NCI-H1105 treated with DMSO at 0.1 percent for 48 hours (cell line): ENCODE measurements at places on chromosomes 12 and 14.

DNA sequence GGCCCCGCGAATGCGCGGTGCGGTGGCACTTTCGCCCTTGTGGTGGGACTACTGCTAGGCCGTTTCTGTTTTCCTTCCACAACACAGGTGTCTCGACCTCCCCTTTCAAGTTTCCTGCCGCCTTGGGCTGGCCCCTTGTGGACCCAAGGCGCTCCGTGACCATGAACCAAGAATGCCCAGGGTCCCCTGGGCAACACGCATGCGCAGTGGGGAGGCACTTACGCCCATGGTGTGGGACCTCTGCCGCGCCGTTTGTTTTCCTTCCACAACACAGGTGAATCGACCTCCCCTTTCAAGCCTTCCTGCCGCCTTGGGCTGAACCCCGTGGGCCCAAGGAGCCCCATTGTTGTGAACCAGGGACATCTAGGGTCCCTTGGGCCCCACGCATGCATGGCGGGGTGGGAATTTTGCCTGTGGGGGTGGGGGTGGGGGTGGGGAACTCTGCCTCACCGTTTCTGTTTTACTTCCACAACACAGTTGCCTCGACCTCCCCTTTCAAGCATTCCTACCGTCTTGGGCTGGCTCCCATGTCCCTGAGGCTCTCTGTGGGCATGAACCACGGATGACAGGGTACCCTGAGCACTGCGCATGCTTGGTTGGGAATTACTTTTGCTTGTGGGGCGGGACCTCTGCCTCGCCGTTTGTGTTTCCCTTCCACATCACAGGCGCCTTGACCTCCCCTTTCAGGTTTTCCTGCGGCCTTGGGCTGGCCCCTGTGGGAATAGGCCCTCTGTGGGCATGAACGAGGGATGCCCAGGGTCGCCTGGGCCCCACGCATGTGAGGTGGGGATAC is 355.1 kb downstream of the ALG10 start:
- no peak for DNase-seq

- DNase-seq: no peak
These were observed 5.2 kb downstream of the ENO2 start for GRCh38 chr12:6919588-6919987.

DNA sequence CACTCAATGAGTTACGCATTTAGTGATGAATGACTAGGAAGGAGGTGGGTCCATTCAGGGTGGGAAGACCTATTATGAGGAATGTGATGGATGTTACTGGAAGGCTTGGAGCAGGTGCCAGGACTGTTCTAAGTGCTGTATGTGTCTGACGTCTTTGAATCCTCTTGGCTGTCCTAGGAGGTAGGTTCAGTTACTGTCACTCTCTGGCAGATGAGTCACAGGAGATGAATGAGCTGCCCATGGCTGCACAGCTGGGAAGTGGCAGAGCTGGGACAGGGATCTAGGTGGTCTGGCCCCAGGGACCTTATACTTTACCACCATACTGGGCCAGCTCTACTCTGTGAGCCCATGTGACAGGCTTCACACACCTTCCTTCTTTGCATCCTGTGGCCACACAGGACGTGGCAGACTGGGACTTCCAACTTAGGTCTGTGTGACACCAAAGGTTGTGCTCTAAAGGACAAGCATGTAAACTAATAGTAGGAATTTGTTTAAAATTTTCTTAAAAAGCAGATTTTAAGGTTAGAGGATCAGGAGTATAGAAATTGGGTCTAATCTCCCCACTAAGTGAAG is 24.0 kb downstream of the TCTN1 start:
- no peak for DNase-seq

GRCh38 chr12:153080-153746 is 60.7 kb downstream of the SLC6A12 start:
- DNase-seq: peak; percentile 16

DNA sequence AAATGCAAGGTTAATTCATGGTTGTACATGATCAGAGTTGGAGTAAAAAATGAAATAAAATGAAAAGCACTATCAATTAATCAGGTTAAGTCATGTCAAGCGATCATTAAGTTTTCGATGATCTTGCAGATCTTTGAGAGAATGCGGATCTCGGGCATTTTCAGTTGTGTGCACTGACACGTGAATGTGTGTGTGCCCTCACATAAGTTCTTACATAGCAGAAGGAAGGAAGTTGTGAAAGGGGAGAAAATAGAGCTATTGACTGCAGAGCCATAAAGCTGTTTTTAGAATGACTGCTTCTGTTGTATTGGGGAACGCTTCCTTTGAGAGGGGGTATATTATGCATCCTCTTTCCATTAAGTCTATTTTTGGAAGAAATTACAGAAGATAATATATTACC is 101.3 kb downstream of the HMGA2 start:
- no peak for DNase-seq

- DNase-seq: peak; percentile 19
These were observed 55.7 kb downstream of the VRK1 start for GRCh38 chr14:96852823-96853422.

DNA sequence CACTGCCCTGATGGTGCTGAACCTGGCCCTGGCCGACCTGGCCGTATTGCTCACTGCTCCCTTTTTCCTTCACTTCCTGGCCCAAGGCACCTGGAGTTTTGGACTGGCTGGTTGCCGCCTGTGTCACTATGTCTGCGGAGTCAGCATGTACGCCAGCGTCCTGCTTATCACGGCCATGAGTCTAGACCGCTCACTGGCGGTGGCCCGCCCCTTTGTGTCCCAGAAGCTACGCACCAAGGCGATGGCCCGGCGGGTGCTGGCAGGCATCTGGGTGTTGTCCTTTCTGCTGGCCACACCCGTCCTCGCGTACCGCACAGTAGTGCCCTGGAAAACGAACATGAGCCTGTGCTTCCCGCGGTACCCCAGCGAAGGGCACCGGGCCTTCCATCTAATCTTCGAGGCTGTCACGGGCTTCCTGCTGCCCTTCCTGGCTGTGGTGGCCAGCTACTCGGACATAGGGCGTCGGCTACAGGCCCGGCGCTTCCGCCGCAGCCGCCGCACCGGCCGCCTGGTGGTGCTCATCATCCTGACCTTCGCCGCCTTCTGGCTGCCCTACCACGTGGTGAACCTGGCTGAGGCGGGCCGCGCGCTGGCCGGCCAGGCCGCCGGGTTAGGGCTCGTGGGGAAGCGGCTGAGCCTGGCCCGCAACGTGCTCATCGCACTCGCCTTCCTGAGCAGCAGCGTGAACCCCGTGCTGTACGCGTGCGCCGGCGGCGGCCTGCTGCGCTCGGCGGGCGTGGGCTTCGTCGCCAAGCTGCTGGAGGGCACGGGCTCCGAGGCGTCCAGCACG is 4.7 kb downstream of the LTB4R start:
- DNase-seq: peak; percentile 47

- DNase-seq: peak; percentile 20
These were observed 139.7 kb downstream of the PRIMA1 start for GRCh38 chr14:93648440-93649168.

DNA sequence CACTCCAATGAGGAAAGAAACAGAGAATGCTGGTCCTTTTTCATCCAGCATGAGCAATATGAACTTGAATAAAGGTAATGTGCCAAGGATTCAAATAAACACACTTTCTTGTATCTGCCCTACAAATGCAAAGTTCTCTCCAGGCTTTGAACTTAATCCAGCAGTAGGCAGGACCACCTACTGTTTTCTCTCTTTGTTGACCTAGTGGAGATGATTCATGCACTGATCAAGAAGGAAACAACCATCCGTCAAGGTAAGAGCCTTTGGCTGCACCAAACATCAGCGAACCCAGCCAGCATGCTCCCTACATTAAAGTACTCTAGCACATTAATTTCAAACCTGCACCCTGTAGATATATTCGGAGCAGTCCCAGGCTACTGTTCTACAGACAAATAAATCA is 489.3 kb downstream of the GALC start:
- DNase-seq: no peak

- no peak for DNase-seq
These were observed 60.8 kb downstream of the CAPZA3 start for GRCh38 chr12:18798535-18799361.

DNA sequence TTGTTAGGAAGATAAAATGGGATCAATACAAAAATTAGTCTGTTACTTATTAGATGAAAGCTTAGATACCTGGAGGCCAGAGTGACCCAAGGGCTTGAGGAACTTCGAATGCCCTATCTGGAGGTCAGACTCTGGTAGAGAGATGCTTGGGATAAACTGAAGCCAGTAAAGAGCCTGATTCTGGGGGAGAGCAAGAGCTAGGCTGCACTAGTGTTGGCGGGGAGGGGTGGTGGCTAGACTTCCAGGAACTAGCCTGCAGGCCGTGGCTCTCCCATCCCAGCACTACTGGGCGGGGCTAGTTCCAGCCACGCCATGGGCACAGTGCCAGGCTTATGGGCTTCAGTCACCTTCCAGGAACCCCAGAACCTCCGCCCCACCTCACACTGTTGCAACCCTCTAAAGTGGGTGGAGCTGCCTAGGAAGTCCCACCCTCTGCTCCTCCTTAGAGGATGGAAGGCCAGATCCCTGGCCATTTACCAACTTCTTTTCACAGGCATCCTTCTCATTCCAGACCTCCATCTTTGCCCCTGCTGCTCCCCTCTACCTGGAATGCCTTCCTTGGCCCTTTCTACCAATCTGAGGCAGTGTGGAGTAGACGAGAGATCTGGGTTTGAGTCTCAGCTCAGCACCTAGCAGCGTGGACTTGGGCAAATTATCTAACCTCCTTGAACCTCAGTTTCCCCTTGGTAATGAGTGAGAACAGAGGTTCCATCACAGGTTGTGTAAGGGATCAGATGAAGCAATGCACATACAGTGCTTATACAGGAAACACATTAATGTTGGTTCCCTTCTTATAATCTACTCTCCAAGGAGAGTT is 6.3 kb upstream of the NFE2 start:
- no peak for DNase-seq

- DNase-seq: peak; percentile 30
These were observed 497.6 kb downstream of the APAF1 start for GRCh38 chr12:99142651-99143050.

- DNase-seq: no peak
These were observed 66.0 kb downstream of the TMTC3 start for GRCh38 chr12:88207921-88208620.

GRCh38 chr12:64625243-64626077 is 15.2 kb downstream of the RASSF3 start:
- no peak for DNase-seq

GRCh38 chr14:78197051-78197450 is 26.9 kb downstream of the NRXN3 start:
- peak; percentile 94 for DNase-seq

GRCh38 chr12:84658877-84659276 is 253.7 kb downstream of the SLC6A15 start:
- DNase-seq: no peak

DNA sequence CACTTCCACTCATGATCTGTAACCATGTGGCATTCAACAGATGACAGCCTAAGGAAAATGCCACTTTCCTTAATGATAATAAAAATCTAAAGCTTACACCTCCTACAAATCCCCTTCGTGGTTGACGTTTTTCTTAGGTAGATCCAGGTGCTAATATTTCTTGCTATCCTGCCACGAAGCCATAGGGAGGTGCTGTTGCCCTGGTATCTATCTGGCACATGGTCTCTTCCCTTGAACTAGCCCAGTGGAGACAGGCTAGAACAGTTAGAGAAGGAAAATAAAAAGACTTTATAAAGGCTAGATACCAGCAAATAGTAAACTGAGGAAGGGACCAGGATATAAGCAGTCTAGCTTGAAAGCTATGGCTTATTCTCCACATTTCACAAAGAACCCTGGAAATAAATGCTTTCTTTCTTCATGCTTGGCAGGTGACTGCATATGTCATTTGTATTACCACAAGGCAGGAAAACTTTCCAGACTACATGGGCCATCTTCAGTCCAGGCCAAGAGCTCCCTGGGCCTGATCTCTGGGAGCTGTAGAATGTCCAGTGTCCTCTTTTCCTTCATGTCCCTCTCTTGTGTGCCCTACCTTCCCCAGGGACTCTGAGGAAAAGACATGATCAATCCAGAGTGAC is 15.3 kb downstream of the SPIC start:
- peak; percentile 52 for DNase-seq

DNA sequence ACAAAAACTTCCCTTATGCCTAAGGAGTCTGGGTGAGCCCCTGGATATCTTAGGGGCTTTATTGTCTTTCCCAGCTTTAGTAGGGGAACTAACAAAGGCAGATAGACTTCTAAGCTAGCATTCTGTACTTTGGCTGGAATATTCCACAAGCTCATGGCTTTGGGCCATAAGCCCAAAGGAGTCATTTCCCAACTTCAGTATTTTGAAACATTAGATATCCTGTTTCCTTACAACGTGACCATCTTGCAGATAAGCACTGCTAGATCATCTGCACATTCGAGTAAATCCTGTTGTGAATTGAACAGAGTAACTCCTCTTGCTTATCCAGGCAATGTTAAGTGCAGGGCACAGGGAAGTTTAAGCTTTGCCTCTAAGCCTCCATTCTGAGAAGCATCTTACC is 70.6 kb upstream of the ACTN1 start:
- no peak for DNase-seq

DNA sequence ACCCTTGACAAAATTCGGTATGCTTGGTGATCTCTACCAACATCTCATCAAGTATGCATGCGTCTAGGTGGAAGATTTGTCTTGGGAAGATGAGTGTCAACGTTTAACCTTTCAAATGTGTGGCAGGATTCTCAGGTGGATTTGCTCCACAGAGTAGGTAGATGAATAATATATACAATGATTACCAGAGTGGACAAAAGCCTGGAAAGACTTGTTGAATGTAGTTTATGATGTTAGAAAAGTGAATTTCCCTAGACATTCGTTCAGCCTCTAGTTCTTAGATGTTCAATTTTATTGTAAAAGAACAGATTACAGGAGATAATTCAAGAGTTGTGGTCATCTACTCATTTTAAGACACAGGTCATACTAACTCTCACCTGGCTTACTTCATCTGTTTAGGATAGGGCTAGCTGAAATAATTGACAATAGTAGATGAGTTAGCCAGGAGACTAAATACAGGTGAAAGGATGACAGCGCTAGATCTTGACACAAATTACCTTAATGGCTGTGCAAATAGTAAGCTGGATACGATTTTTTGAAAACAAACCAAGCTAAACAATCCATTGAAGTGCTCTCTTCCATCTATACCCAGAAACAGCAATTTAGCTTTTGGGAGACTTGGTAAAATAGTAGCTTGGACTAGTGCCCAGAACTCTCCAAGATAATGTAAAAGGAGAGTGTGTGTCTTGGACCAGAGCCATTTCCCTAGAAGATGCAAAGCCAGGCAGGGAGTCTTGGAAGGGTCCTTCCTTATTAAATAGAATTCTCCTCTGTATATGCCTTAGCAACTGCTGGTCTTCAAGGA is 168.0 kb downstream of the DACT1 start:
- DNase-seq: peak; percentile 99
